WTC11 (cell line): ENCODE measurements at places on chromosomes 5 and 9.

- DNase-seq = no peak
Observed at GRCh38 chr5:79932510-79933504, 58.3 kb downstream of the MTX3 start.

GRCh38 chr9:36625006-36625615 lies 52.4 kb downstream of the MELK start:
- DNase-seq = no peak

GRCh38 chr9:112032009-112032408 lies 135.4 kb downstream of the UGCG start:
- no peak for DNase-seq

DNA sequence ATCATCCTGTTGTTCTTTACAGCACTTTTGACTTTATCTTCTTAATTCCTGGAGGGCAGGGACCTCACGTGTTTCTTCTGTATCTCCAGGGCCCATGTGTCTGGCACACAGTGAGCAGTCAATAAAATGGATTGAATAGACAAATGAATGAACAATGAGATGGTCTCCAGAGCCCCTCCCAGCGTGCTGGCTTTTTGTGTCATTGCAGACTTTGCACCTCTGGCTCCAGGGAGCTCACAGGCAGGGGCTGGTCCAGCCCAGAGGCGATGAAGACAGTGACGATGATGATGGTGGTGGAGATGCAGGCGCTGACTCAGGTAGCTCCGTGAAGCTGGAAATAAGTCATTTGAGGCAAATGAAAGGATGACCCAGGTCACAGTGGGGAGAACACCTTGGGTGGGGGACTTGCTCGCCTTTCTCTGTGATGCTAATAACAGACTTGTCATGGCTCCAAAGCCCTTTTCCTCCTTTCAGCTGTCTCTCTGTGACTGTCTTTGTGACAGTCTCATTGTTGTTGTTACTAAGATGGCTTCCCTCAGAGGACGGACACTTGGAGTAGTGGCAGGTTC lies 30.4 kb upstream of the FABP6 start:
- no peak for DNase-seq

DNA sequence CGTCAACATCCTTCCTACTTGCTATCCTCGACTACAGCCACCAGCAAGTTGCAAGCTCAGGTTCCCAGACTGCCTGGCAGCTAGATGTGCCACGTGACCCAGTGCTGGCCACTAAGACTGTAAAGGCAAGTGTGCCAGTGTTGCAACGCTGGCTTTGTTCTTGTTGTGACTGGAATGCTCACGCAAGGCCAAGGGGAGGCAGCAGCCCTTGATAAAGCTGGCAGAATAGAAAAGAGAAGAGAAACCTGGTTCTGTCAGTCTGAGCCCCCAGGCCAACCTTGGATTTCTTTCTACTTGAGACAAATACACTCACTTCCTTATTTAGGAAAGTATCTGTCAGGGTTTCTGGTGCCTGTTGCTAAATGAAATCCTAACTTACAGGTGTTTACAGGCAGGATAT lies 113.0 kb downstream of the KLHL3 start:
- no peak for DNase-seq

DNA sequence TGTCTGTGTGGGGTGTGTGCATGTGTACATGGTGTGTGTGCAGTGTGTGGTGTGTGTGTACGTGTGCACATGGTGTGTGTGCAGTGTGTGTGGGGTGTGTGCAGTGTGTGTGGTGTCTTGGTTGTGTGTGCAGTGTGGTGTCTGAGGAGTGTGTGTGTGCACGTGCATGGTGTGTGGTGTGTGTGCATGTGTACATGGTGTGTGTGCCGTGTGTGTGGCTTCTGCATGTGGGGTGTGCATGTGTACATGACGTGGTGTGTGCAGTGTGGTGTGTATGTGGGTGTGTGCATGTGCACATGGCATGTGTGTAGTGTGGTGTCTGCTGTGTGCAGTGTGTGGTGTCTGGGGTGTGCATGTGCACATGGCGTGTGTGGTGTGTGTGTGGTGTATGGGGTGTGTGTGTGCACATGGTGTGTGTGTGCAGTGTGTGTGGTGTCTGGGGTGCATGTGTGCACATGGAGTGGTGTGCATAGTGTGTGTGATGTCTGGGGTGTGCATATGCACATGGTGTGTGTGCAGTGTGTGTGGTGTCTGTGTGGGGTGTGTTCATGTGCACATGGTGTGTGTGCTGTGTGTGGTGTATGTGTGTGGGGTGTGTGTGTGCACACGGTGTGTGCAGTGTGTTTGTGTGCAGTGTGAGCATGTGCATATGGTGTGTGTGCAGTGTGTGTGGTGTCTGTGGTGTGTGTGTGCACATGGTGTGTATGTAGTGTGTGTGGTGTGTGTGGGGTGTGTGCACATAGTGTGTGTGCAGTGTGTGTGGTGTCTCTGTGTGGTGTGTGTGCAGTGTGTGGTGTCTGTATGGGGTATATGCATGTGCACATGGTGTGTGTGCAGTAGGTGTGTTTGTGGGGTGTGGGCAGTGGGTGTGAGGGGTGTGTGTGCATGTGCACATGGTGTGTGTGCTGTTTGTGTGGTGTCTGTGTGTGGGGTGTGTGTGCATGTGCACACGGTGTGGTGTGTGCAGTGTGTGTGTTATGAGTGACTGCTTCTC lies 40.6 kb upstream of the ZNG1F start:
- peak; percentile 14 for DNase-seq

- DNase-seq = no peak
Observed at GRCh38 chr5:95801532-95801931, 21.0 kb downstream of the GLRX start.

GRCh38 chr5:78974011-78974410 lies 11.1 kb downstream of the ARSB start:
- no peak for DNase-seq

DNA sequence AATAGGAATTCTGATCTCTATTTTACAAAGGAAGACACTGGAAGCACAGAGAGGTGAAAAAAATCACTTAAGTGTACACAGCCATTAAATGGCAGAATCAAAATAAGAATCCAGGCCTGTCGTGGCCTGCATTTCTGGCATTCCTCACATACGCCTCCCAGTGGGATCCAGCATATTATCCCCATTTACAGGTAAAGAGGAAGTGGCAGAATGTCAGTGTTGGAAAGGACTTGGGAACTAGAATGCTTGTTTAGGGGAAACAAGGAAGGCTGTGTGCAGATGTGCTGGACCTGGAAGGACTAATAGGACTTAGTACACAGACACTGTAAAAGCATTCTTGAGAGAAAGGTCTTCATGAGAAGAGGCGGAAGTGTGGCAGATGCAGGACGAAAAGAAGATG lies 241.8 kb downstream of the TRIM32 start:
- peak; percentile 54 for DNase-seq

GRCh38 chr9:119004618-119004990 lies 364.6 kb downstream of the BRINP1 start:
- no peak for DNase-seq

DNA sequence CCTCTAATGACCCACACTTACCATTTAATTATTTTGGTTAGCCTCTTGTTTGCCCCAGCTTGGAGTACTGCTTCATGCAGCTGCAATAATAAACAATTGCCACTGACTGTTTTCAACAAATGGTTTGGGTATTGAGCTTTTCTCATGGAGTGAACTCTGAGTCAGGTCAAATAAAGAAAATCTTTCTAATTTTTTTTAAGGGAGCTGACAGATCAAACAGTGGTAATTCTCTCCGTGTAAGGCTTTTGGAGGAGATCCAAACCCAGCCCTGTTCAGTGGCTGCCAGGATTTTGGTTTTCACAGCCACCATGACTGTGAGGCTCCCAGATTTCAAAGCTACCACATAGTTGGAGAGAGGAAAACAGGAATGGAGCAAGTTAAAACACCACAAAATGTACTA lies 110.7 kb upstream of the EFNA5 start:
- DNase-seq = no peak

- DNase-seq = no peak
Observed at GRCh38 chr5:5676218-5676617, 253.7 kb downstream of the ICE1 start.

DNA sequence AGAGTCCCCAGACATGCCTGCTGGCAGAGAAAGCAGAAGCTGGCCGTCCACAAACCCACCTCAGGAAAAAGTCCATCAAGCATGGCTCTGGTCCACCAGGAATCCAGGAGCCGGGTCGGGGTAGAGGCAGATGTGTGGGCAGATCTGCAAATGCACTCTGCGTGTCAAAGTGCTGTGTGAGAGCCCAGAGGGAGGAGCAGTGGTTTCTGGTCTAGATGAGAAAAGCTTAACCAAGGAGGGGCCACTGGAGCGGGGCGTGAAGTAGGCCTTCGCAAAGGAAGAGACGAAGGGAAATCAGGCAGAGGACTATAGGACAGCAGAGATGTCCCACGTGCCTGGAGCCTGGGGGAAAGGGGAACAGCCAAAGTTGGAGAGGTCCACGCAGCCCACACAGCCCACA lies 40.0 kb downstream of the TTLL11 start:
- no peak for DNase-seq

GRCh38 chr9:114382699-114383520 lies 4.9 kb downstream of the AKNA start:
- DNase-seq = peak; percentile 62

DNA sequence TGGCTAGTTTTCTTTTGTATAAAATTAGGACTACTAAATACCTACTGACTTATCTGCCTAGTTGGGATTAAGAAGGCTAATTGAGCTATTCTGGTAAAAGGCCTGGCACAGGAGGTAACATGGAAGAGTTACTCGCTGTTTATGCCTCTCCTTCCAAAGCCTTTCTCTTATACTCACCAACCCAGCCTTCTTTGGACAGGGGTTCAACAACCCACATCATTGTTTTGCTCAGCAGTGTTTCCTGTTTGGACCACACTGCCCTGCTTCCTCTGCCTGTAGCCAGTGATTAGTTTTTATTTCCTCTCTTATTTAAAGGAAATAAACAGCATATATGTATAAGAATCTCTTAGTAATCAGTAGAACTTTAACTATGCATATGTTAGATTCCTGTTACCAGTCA lies 85.1 kb upstream of the TLX3 start:
- no peak for DNase-seq

GRCh38 chr5:33312571-33313549 lies 127.9 kb upstream of the TARS1 start:
- no peak for DNase-seq

DNA sequence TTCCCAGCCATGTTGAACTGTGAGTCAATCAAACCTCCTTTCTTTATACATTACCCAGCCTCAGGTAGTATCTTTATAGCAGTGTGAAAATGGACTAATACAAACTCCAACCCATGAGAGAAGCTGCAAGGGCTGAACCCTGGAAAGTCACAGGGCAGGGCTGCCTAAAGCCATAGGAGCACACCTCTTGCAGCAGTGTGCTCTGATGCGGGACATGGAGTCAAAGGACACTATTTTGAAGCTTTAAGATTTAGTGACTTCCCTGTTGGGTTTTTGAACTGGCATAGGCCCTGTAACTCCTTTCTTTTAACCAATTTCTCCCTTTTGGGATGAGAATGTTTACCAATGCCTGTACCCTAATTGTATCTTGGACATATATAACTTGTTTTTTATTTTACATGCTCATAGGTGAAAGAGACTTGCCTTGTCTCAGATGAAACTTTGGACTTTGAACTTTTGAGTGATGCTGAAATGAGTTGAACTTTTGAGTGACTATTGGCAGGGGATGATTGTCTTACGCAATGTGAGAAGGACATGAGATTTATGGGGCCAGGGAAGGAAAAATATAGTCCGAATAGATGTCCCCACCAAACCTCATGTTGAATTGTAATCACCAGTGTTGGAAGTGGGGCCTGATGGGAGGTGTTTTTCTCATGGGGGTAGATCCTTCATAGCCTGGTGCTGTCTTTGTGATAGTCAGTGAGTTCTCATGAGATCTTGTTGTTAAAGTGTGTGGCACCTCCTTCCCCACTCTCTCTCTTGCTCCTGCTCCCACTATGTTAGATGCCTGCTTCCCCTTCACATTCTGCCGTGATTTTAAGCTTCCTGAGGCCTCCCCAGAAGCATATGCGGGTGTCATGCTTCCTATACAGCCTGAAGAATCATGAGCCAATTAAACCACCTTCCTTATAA lies 159.5 kb upstream of the SPEF2 start:
- DNase-seq = no peak

GRCh38 chr5:100787648-100788047 lies 115.4 kb downstream of the ST8SIA4 start:
- no peak for DNase-seq

- DNase-seq = no peak
Observed at GRCh38 chr5:29561564-29561963, 1631.9 kb upstream of the CDH6 start.

DNA sequence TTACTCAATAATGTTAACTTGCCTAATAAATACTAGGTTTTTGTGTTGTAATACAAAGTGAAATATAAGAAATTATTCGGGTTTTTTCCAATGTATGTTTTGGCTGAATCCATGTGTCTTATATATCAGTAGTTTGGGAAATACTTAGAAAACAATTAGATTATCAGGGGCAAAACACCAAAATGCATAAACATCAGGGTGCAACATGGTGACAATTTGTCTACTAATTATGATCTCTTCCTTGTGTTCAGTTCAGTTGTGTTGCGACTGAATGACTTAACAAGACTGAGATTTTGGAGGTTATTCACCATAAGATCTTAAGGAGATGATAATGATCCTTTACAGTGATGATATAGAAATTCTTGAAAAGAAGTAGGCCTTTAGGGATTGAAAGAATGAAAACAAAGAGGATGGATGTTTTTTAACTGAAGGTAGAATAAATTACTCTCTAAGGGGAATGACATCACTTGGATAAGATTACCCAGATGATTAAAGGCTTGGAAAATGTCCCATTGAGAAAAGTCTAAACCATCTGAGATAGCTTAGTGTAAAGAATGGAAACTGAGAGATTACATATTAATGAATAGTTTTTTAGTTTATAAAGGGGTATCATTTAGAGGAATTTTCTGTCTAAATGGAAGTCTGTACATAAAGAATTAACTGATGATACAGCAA lies 415.8 kb downstream of the SPATA31D1 start:
- no peak for DNase-seq

DNA sequence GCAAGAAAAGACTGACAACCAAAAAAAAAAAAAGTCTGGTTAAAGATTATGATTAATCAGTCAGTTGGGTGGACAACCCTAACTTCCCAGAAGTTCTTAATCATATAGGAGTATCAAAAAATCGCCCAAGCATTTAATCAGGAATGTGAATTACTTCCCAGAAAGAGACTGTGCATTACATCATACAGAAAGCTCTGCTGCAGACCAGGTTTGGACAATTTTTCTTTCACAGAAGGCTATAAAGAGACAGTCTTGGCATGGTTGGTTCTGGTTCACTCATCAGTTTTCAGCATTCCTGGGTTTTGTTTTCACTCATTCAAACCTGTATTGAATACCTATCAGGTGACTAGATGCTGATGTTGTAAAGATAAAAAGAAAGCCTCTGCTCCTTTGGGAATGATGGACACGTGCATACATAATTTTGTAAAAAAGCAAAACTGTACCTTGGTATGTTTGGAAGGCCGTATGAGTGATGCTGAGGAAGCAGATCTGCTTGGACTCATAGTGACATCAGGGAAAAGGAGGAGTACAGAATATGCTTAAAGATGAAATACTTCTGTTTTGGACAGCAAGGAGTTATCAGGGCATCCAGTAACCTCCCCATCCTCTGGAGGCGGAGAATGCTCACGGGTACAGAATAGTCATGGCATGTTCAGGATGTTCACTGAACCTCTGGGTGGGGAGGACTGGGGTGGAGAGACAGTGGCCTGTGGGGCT lies 178.4 kb downstream of the GNA14 start:
- DNase-seq = no peak
